ENCODE measurements at places on chromosomes 7 and 10.

DNA sequence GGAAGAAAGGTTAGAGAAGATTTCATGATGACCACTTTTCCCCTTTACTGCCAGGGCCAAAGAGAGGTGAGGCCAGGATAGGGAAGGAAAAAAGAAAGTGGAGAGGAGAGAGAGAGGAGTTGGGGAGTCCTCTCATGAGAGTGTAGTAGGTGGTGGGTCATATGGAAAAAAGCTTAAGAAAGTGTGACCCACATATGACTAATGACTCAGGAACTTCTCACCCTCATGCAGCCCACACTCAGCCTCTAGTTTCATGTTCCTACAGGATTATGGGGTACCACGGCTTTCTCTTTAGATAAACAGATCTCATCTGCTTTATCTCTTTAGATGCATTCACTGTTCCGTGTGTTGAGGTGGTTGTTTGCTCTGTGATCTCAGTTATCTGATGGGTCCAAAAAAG lies 462.5 kb upstream of the IGFBP3 start:
- DNase-seq = no peak

GRCh38 chr7:27099453-27100370 lies 2.8 kb downstream of the HOXA2 start:
- DNase-seq = no peak

DNA sequence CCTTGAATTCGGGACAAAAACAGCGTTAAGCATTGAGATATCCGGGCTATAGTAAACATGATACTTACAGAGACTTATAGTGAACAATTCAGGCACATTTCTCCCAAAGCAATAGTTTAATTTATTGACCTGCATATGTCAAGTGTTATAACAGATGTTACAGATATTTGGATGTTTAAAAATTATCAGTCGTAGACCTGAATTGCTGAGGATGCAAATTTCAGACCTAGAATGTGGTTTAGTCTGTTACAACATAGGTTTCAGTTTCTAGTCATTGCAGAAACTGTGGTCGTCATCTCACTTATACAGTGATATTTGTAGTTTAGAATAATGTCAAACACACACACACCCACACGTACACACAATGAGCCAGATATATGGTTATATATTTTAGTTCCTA lies 85.2 kb downstream of the VTI1A start:
- no peak for DNase-seq

GRCh38 chr10:106894692-106895091 lies 269.8 kb downstream of the SORCS1 start:
- no peak for DNase-seq

GRCh38 chr7:147478796-147479195 lies 1111.8 kb upstream of the C7orf33 start:
- no peak for DNase-seq

- DNase-seq = no peak
Observed at GRCh38 chr7:2069472-2069860, 163.3 kb downstream of the MAD1L1 start.

- DNase-seq = no peak
Observed at GRCh38 chr10:115606086-115606485, 512.9 kb downstream of the ATRNL1 start.

- no peak for DNase-seq
Observed at GRCh38 chr7:105118612-105119600, 104.9 kb downstream of the KMT2E start.

GRCh38 chr10:90378524-90379076 lies 479.2 kb downstream of the HTR7 start:
- DNase-seq = no peak

GRCh38 chr7:78280276-78280675 lies 481.7 kb downstream of the PHTF2 start:
- DNase-seq = no peak

DNA sequence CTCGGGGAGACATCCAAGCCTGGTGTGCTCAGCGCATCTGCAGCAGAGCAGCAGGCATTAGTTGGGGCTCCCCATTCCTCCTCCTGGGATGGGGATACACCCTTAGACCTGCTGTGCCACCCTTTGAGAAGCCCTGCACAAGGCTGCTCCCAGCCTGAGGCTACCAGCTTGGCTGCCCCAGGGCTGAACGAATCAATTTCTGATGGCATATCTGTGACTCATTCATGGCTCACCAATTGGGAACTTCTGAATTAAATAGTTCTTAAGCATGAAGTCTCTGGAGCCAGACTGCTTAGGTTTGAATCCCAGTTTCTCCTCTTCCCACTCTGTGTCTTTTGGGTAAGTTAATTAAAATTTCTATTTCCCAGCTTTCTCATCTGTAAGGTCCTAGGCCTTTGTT lies 16.3 kb upstream of the GLI3 start:
- DNase-seq = no peak

- no peak for DNase-seq
Observed at GRCh38 chr10:69086001-69086509, 1.8 kb upstream of the SRGN start.

- no peak for DNase-seq
Observed at GRCh38 chr10:271201-271600, 135.9 kb downstream of the ZMYND11 start.

GRCh38 chr7:143908120-143908519 lies 6.1 kb upstream of the TCAF1 start:
- DNase-seq = no peak

DNA sequence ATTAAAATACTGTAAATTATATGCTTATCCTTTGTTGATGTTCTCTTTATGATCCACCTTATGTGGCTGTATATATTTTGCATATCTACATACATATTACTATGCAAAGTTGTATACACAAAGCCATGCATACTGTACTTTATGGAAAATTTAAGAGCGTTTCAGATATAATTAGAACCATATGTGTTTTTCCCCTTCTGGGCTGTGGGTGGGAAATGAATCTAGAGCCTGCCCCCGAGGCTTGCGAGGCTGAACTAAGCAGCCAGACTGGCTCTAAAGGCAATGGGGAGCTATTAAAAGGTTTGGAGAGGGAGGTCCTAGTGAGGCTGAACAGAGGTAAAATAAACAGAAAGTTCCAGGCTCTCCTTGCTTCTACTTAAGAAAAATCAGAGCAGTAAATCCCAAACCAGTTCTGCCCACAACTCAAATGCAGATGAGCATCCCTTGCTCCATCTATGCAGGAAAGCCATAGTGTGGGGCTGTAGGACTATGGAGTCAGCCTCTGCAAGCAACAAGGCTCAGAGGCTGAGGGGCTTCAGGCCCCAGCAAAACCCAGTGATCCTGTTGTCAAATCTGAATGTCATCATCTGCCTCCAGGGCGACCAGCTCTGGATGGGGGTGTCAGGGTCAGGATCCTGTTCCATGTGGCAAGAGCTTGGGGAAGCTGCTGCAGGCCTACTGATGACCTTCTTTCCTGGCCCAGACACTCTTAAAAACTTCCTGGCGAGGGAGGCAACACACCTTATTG lies 14.1 kb upstream of the DDIT4 start:
- no peak for DNase-seq

DNA sequence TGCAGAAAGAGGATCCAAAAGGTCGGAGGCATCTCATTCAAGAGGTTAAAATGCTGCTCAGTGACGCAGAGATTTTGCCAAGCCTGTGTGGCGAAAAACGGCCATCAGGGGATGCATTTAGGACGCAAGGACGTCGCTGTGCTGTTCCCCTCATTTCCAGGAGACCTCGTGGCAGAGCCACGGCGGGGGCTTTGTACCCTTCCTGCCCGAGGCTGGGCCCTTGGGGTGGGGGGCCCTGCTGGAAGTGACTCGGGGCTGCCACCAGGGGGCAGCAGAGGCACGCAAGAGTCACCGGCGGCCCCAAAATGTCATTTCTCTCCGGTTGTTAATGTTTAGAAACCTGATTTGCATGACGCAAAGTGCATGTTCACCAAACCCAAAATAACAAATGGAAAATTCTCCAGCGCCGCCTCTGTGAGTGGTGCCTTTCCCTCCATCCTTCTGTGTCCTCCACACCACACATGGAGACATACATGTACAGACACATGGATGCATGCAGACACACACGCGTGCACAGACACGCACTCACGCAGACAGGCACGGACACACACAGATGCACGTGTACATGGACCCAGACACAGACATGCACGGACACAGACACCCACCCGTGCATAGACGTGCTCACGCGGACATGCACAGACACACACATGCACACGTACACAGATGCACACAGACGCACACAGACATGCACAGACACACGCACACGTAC lies 51.0 kb upstream of the NKX6-2 start:
- DNase-seq = peak; percentile 26

- no peak for DNase-seq
Observed at GRCh38 chr10:1078668-1079067, 22.5 kb downstream of the WDR37 start.

GRCh38 chr10:14414901-14415300 lies 84.2 kb upstream of the FRMD4A start:
- no peak for DNase-seq

DNA sequence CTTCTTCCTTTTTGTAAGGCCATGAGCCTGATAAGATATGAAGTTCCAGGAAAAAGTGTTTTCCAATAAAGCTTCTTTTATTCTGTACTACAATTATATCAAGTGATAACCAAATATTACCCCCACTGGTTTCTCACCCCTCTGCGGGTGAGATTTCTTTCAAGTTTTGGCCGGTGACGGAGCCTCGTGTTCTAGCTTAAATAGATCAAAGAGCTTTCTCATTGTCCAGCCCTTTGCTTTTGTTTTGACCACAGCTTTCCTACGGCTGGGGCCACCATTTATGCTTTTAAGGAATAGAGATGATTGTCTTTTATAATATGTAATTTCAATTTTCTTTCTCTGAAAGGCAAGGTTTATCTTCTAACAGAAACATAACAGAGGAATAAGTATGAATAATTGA lies 196.7 kb upstream of the MTPN start:
- no peak for DNase-seq

DNA sequence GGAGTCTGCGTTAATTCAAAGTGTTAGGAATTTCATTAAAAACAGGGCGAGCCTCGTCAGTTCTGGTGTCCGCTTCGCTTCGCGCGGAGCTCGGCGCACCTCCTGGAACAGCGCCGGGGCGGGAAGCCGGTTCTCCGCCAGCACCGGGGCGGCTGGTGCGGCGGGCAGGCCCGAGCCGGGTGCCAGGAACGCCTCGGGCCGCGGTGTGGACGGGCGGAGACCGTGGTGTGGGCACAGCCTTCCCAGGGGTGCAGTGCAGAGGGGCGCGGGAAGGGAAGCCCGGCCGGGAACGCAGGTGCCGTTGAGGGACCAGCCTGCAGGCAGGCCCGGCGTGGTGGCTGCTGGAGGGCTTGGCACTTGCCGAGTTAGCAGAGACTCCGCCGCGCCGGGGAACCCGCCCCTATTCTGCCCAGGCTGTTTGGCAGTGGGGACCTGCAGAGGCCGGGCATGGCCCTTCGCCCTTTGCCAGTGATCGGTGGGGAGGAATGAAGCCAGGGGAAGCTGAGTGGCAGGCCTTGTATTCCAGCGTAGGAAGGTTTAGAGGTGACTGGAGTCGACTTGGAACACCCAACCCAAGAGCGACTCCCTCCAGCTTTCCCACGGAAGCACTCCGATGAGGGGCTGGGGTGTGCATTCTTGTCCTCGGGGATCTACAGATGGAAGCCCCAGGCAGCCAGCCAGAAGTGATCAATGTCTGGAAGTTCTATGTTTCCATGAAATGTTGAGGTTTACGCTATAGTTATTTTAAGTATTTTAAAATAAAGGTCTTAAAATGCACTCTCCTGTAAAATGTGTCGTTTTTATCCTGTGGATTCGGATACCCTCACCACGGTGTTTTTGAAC lies 945 bp upstream of the RHEB start:
- DNase-seq = peak; percentile 7

All from CD4-positive, alpha-beta T cell treated with Interleukin-6 at 100 ng/mL for 8 hours (primary cell).